Fibroblast of villous mesenchyme (primary cell): ENCODE measurements at places on chromosomes 7 and 10. TPM values are rescaled to one million over a fixed set of nuclear protein-coding genes. Genes with fewer than 3 reads are reported as not detected.
A peak's percentile ranks its signal among the peaks of the same experiment; 100 is the strongest.

DNA sequence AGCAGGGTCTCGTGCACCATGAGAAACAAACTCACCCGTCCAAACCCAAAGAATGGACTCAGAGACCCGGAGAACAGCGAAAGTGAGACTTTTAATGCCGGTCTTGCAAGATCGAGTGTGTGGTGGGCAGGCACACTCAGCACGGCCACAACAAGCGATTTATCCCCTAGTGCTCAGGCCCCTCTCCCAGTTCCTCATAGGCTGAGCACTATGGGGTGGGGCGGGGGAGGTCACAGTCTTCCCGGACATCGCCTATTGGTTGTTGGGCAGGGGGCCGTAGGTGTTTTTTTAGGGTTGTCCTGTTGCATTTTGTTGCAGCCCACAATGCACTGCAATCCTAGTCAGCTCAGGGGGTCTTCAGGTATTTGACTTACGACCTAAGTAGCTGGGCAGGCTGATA lies 608.3 kb upstream of the FOXK1 start:
- DNase-seq = no peak

- DNase-seq = no peak
Observed at GRCh38 chr7:69597278-69598076, 798 bp upstream of the AUTS2 start.

GRCh38 chr7:132548489-132549078 lies 27.7 kb downstream of the PLXNA4 start:
- DNase-seq = no peak

DNA sequence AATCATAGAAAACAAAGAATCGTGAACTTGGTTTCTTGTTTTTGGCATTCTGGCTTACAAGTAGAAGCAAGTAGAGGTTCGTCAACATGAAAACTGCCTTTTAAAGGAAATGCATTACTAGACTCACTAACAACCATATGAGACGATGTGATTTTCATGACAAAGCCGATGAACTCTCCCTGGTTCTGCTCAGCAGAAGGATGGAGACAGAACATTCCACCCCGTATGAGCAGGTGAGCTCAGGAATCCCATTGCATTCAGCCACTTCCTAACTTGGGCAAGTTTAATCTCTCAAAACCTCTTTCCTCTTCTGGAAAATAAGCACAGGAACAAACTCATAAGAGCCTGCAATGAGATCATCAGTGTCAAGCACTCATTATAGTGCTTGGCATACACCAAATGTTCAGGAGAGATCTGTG lies 57.4 kb upstream of the SVIL start:
- no peak for DNase-seq

GRCh38 chr10:81520688-81521087 lies 354.3 kb upstream of the NRG3 start:
- no peak for DNase-seq

GRCh38 chr7:67553378-67553777 lies 556.7 kb downstream of the TYW1 start:
- DNase-seq = no peak

GRCh38 chr7:7557252-7557651 lies 9.4 kb upstream of the MIOS start:
- no peak for DNase-seq

DNA sequence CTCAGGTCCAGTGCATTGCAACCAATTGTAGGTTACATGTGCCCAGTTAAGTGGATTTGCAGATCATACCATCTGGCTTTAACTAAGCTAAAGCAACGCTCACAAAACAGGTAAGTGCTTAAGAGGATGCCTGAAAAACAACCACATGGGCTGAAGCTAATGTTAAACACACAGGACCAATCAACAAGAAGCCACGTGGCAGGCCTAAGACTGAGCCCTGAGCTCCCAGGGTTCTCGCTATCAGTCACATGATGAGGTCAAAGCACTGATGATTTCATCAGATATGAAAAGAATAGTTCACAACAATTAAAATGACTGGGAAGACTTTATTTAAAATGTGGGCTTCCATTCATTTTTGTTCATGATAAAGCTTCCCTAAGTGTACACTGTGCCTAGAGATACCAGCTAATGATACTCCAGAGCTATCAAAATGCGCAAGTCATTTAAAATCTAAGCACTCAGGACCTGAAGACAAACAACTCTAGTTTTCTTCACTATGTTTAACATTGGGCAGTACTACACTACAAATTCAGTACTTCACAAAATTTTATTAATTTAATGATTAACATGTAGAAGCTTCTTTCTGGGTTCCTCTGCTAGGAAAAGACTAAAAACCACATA lies 90.6 kb downstream of the PIP4K2A start:
- no peak for DNase-seq

DNA sequence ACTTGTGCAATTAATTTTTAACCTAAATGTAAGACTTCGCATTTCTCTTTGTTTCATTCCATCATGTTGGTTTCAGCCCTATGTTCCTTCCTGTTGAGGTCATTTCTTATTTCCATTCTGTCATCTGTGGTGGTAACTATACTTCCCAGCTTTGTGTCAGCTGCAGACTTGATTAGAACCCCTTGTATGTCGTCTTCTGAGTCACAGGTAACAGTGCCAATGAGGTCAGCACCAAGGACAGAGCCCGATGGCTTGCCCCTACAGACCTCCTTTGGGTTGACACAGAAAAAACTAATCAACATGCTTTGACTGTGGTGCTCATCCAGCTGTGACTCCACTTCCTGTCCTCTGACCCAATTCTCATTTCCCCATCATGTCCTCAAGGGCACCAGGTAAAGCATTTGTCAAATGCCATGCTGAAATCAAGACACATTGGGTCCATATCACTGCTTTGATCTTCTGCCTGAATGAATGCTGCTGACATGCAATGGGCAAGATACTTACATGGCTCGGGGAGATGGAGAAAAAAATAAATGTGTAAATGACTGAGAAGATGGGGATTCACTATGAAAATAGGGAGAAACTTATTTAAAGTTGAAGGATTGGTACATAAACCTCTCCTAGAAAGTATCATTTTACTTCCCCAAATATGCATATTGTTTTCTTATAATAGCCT lies 25.6 kb upstream of the CRTAC1 start:
- DNase-seq = peak; percentile 8

DNA sequence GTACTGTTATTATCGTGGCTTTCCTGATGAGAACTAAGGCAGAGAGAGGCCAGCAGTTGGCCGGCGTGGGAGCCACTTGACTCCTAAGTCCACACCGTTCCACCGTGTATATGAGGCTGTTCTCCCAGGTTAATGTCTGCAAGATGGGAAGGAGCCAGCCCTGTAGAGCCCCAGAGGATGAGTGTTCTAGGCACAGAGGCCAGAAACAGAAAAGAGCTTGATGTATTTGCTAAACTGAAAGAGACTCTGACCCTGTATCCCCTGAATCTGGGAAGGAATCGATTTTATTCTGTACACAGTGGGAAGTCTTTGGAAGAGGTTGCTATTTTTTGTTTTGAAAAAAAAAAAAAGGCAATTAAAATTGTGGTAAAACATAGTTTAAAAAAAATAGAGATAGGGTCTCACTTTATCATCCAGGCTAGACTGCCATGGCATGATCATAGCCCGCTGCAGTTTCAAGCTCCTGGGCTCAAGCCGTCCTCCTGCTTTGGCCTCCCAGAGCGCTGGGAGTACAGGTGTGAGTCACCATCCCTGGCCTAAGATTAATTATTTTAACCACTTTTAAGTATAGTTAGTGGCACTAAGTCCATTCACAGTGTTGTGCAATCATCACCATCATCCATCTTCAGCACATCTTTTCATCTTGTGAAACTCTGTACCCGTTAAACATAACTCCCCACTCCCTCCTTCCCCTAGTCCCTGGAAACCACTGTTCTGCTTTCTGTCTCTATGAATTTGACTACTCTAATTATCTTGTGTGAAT lies 348.8 kb downstream of the SDK1 start:
- peak; percentile 56 for DNase-seq

GRCh38 chr7:82183634-82184033 lies 259.9 kb downstream of the CACNA2D1 start:
- DNase-seq = peak; percentile 62

- no peak for DNase-seq
Observed at GRCh38 chr10:72525689-72526088, 100.2 kb downstream of the MICU1 start.

GRCh38 chr7:143177374-143178119 lies 5.7 kb upstream of the TAS2R39 start:
- DNase-seq = no peak

DNA sequence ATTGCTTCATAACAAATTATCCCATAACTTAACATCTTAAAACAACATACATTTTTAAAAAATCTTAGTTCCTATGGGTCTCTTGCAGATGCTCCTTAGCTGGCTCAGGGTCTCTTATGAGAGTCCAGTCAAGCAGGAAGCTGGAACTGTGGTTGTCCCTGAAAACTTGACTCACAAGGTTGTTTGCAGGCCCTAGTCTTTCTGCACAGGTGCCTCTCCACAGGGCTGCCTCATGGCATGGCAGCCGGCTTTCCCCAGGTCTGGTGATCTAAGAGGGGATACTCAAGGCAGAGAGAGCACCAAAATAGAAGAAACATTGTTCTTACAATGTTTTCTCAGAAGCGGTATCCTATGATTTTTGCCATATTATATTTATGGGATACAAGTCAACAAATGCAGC lies 127.1 kb downstream of the CDK14 start:
- no peak for DNase-seq

DNA sequence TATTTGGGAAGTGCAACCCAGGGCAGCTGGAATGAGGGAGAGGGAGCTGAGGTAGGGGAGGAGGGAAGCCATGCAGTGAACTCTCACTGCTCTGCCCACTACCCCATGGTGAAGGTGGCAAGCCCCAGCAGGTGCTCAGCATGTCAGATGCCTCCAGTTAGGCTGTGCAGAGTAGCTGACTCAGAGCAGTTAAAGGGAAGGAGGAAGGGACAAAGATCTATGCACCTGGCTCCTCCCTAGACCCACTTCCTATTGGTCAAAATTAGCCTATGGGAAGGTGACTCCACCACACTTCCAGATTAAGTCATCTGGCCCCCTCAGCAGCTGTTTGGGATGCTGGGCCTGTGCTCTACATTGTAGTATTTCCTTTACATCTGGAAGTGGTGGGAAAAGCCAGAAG lies 125.7 kb upstream of the MTPN start:
- no peak for DNase-seq

GRCh38 chr7:32470871-32471270 lies 19.3 kb downstream of the LSM5 start:
- no peak for DNase-seq

DNA sequence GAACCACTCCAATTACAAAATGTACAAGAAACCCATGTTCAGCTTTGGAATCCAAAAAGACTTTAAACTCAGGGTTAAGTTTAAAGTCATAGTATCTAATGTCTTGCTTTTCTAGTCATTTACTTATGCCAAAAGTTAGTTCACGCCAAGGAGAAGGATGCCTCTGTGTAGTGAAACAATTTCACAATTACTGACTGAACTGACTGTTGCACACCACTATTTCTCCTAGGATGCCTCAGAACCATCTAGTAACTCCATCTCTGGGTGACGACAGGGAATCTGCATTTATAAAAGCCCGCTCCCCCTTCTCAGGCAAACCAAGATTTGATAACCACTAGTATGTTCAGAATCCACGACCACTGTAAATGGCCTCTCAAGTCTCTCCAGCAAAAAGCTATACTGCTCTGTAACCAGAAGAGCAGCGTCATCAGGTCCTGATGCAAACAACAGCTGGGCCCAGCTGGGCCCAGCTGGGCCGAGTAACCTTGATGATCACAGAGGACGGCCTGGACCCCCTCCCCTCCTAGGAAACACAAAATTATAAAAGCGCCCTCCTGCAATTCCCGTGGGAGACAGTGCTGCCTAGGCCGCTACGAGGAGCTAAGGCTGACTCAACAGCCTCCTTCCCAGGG lies 680 bp upstream of the ADO start:
- DNase-seq = no peak

Gene SLC35G1
- 3.5 and 5.2 TPM in 2 replicates for total RNA-seq

Gene GPER1
- 1.9 and 2.6 TPM in 2 replicates for total RNA-seq

Gene FAM221A
- total RNA-seq = 0.43 and 0.64 TPM in 2 replicates

Gene ELN
- under 0.01 and 0.64 TPM in 2 replicates for total RNA-seq

Gene KLF14
- total RNA-seq = under 0.01 TPM in 2 replicates

Gene LRIT1
- not detected in 2 replicates for total RNA-seq

Gene ANKRD30A
- 0.97 and 1.7 TPM in 2 replicates for total RNA-seq

Gene PRKG1
- total RNA-seq = 19.0 and 38.7 TPM in 2 replicates

Gene CRTAC1
- total RNA-seq = not detected in 2 replicates

Gene EPHA1
- 0.32 TPM in 1 of 2 replicates, not detected in the other for total RNA-seq

Gene FGFBP3
- 0.86 and 0.97 TPM in 2 replicates for total RNA-seq

Gene PIK3CG
- 0.43 and 0.64 TPM in 2 replicates for total RNA-seq
